Common myeloid progenitor, CD34-positive (primary cell): ENCODE measurements at places on chromosomes 12 and 14.

- H3K36me3 ChIP-seq, result no peaks in the 10 kb centered on the region
- no peaks in the 10 kb centered on the region for H3K27me3 ChIP-seq
- H3K27ac ChIP-seq, result no peak overlapping the region
- no peak overlapping the region for H3K4me3 ChIP-seq
- DNase-seq, result no peak
- peaks cover 14% of the 10 kb centered on the region for H3K4me1 ChIP-seq
These were observed 8.7 kb downstream of the SLC11A2 start for GRCh38 chr12:51017452-51017851.

DNA sequence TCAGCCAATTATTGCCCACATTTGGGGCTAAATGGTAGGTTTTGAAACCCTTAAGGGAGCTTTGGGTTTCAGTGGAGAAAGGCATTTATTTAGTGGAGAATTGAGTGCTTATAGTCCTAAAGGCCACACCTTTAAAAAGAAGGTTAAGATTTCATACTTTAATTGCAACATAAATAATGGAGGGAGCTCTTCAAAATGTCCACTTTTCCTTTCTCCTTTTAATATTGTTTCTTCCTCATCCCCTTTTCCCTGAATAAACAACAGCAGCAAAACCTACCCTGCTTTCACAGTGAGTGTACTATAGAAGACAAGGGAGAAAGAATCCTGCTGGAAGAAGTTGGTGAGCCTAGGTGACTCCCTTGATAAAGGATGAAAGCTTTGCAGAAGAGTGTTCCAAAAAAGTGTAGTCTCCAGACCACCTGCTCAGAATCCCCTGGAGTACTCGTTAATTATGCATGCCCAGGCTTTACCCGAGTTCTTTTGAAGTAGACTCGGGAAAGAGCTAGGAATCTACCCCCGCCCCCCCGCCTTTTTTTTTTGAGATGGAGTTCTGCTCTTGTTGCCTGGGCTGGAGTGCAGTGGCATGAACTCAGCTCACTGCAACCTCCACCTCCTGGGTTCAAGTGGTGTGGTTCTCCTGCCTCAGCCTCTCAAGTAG is 11.5 kb upstream of the EID3 start:
- no peak overlapping the region for H3K27ac ChIP-seq
- peaks cover 6% of the 10 kb centered on the region for H3K36me3 ChIP-seq

DNA sequence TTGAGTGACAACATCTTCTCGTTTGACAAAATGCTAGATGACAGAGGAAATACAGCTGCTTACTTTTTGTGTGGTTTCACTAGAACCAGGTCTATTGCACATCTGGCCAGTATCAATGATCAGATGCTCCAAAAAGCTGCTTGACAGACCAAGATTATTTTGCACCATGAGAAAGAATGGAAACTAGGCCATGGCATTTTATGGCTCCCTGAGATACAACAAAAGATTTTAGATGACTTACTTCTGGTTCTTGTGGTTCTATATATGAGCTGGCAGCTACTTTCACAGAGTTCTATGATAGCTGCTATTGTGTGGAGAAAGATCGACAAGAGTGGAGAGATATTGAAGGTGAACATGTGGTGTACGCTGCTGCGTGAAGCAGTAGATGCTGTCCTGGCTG is 25.9 kb upstream of the PPFIBP1 start:
- DNase-seq, result no peak
- no peaks in the 10 kb centered on the region for H3K36me3 ChIP-seq
- H3K4me3 ChIP-seq, result no peak overlapping the region
- no peaks in the 10 kb centered on the region for H3K4me1 ChIP-seq
- H3K27me3 ChIP-seq, result no peaks in the 10 kb centered on the region

DNA sequence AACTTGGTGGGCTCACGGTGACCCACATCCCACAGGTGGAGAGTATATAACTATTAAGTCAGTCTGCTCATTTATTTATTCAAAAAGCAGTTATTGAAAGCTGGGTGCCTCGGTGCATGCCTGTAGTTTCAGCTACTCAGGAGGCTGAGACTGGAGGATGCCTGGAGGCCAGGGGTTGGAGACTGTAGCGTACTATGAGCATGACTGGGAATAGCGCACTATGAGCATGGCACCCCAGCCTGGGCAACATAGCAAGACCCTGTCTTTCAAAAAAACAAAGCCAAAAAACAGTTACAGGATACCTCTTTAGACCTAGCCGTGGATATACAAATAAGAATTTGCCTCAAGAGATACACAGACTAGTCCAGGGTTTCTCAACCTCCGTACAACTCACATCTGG is 139.8 kb downstream of the ZFP36L1 start:
- DNase-seq, result no peak
- no peaks in the 10 kb centered on the region for H3K36me3 ChIP-seq
- peaks cover 48% of the 10 kb centered on the region for H3K4me1 ChIP-seq
- no peaks in the 10 kb centered on the region for H3K27me3 ChIP-seq
- no peak overlapping the region for H3K4me3 ChIP-seq
- H3K27ac ChIP-seq, result no peak overlapping the region

DNA sequence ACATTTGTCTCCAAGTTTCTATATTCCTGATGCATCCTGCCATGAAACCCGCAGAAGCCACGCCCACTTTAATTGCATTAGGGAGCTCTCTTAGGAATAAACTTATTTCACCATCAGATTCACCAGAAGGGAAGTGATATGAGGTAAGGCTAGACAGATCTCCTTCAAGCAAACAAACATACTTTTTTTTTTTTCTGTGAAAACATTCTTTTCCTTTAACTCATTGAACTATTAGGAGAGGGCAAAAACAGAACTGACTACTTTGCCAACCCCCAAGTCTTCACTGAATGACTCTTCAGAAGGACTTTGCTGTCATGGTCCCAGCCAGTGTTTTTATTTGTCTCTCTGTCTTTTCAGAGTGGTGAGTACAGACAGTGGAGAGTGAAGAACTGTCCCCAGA is 48.4 kb downstream of the GTF2A1 start:
- no peak overlapping the region for H3K27ac ChIP-seq
- no peaks in the 10 kb centered on the region for H3K36me3 ChIP-seq
- H3K27me3 ChIP-seq, result no peaks in the 10 kb centered on the region
- DNase-seq, result no peak
- H3K4me3 ChIP-seq, result no peak overlapping the region

- no peaks in the 10 kb centered on the region for H3K36me3 ChIP-seq
- peak; percentile 51 for DNase-seq
- no peak overlapping the region for H3K27ac ChIP-seq
These were observed 37.0 kb upstream of the NT5DC3 start for GRCh38 chr12:103877934-103878510.

GRCh38 chr14:56183631-56184157 is 65.5 kb downstream of the PELI2 start:
- no peak overlapping the region for H3K27ac ChIP-seq
- H3K4me1 ChIP-seq, result no peaks in the 10 kb centered on the region
- no peak overlapping the region for H3K4me3 ChIP-seq
- no peaks in the 10 kb centered on the region for H3K27me3 ChIP-seq
- no peak for DNase-seq

DNA sequence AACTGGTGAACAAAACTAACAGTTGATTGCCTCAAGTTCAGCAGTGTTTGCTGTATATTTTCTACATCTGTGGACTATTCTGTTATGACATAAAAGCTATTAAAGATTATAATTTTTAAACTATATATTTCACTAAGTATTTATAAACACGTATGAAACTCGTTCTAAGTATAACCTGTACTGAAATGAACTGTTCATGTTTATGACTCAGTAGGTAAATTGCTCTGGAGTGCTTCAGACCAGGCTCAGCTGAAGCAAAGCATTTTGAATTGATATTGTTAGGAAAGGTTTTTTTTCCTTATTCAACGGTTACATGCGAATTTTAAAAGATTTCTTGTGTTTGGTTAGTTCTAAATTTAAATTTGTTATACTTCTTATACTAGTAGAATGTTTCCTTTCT is 151.3 kb downstream of the RAD51B start:
- H3K27me3 ChIP-seq, result no peaks in the 10 kb centered on the region
- H3K4me1 ChIP-seq, result peaks cover 22% of the 10 kb centered on the region
- no peak overlapping the region for H3K4me3 ChIP-seq

DNA sequence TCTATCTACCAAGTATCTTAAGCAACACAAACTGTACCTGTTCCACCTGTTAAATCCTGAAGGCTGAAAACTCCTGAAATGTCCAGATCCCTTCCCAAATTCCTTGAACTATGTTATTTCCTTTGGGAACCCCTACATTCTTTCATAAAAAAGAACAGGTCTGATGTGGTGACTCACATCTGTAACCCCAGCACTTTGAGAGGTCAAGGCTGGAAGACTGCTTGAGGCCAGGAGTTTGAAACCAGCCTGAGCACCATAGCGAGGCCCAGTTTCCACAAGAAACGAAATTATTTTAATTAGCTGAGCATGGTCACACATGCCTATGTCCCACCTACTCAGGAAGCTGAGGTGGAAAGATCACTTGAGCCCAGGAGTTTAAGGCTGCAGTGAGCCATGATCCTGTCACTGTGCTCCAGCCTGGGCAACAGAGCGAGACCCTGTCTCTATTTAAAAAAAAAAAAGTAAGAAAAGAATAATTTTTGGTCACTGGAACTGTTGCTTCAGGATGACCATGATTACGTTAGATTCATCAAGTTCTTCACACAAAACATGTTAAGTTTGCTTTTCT is 84.3 kb downstream of the PHLDA1 start:
- H3K27me3 ChIP-seq, result no peaks in the 10 kb centered on the region
- no peak for DNase-seq
- H3K36me3 ChIP-seq, result no peaks in the 10 kb centered on the region
- no peak overlapping the region for H3K4me3 ChIP-seq
- H3K4me1 ChIP-seq, result no peaks in the 10 kb centered on the region

DNA sequence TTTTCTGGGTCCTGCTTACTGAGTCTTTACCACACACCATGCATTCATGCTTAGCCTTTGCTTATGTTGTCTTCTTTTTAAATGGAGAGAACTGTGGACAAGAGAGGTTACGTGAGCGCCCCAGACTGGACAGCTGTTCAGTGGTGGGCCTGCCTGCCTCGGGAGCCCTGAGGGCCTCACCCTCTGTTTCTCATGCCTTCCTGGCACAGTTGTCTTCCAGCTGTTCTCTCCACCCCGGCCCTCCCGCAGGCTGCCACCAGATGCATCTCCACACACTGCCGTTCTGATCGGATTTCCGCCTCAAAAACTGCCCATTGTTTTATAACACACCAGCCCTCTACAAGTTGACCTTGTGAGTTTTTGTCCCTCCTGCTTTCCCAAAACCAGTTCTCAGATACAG is 100.8 kb downstream of the SAMD4A start:
- H3K27ac ChIP-seq, result no peak overlapping the region
- no peaks in the 10 kb centered on the region for H3K36me3 ChIP-seq
- H3K4me1 ChIP-seq, result no peaks in the 10 kb centered on the region
- no peak overlapping the region for H3K4me3 ChIP-seq

DNA sequence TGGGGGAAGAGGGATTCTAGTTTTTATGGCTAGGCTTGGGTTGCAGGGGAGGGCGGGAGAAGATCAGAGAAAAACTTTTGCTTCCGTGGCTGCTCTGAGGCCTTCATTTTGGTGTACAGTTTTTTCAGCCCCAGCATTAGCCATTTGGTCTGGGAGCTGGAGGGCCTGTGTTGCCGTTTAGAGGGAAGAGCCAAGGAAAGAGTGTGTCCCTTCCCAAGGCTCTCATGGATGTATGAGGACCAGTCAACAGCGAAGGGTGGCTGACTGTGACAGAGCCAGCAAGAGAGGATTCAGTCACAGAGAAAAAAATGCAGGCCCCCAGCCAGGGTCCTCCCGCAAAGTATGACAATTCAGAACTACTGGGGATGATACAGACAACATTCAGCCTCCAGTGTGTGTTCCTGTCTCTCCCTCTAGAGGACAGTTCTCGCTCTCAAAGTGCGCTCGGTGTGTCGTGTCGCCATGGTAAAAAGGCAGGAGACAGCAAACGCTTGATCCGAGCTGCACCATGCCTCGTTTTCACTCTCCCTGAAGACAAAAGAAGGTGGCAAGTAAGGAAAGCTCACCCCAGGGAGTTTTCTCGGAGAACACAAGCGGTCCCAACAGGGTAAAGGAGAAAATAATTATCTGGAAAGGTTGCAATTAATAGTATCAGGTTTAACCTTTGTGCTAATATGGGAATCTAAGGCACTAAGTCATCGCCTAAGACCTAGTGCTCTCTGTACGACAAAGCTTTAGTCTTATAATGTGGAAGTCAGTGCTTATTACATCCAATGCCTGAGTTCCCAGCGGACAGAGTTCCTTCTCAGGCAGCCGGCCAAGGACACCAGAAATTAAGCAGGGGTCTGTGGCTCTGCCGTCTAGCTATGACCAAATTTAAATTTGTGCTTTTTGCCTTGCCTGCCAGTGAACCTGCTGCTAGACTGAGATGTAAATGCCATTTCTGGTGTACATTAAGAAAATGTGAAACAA is 157.3 kb upstream of the PLXNC1 start:
- no peak overlapping the region for H3K27ac ChIP-seq
- no peaks in the 10 kb centered on the region for H3K27me3 ChIP-seq
- peak; percentile 23 for DNase-seq
- no peak overlapping the region for H3K4me3 ChIP-seq

DNA sequence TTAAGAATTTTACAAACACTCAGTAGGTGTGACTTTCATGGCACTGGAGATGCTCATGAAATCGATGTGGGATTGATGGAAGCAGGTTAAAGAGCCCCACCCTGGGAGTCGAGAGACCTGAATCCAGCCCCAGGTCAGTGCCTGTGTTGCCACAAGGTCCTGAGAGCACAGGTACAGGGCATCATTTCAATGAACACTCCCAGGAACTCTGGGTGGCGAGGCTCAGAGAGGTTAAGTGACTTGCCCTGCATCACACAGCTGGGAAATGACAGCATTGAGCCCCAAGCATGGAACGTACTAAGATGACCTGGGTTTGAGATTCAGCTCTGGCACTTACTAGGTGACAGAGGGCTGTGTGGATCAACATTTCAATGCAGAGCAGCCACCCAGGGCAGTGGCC is 98.2 kb downstream of the CMKLR1 start:
- no peaks in the 10 kb centered on the region for H3K36me3 ChIP-seq
- H3K27ac ChIP-seq, result no peak overlapping the region
- H3K4me3 ChIP-seq, result no peak overlapping the region
- no peak for DNase-seq

GRCh38 chr14:61064856-61065255 is 83.8 kb downstream of the SLC38A6 start:
- H3K27me3 ChIP-seq, result no peaks in the 10 kb centered on the region
- no peak for DNase-seq
- no peaks in the 10 kb centered on the region for H3K36me3 ChIP-seq

- no peaks in the 10 kb centered on the region for H3K4me1 ChIP-seq
- no peak for DNase-seq
- no peaks in the 10 kb centered on the region for H3K27me3 ChIP-seq
- H3K27ac ChIP-seq, result no peak overlapping the region
- H3K36me3 ChIP-seq, result peaks cover 72% of the 10 kb centered on the region
These were observed 12.7 kb downstream of the CPSF2 start for GRCh38 chr14:92134456-92134855.

- DNase-seq, result peak; percentile 35
- H3K36me3 ChIP-seq, result no peaks in the 10 kb centered on the region
- H3K27me3 ChIP-seq, result no peaks in the 10 kb centered on the region
- peak overlapping the region; percentile 85 for H3K4me3 ChIP-seq
- H3K27ac ChIP-seq, result peak overlapping the region; percentile 93
These were observed 1.4 kb downstream of the ETNK1 start for GRCh38 chr12:22626406-22626805.

GRCh38 chr12:76942267-76942666 is 63.4 kb upstream of the CSRP2 start:
- H3K4me3 ChIP-seq, result no peak overlapping the region
- no peaks in the 10 kb centered on the region for H3K4me1 ChIP-seq
- H3K27ac ChIP-seq, result no peak overlapping the region
- H3K27me3 ChIP-seq, result no peaks in the 10 kb centered on the region
- H3K36me3 ChIP-seq, result no peaks in the 10 kb centered on the region
